ENCODE measurements at places on chromosomes 12 and 14.

GRCh38 chr14:72701605-72702004 lies 192.3 kb downstream of the DPF3 start:
- no peak for DNase-seq

DNA sequence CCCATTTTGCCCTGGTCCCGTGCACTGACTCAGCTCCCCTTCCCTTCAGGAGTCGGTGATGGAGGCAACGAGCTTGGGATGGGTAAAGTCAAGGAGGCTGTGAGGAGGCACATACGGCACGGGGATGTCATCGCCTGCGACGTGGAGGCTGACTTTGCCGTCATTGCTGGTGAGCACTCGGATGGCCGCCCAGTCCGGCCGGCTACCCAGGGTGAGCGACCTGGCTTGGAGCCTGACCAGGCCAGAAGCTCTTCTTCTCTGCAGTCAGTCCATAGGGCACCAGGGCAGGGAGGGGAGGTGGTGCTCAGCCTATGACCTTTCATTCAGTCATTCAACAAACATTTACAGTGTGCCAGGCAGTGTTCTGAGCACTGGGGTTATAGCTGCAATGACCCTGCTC lies 39.8 kb downstream of the GPR68 start:
- DNase-seq = no peak

- DNase-seq = no peak
Measured at GRCh38 chr14:70653662-70654061, 11.9 kb downstream of the TTC9 start.

GRCh38 chr12:107884769-107885694 lies 110.5 kb downstream of the ASCL4 start:
- no peak for DNase-seq

GRCh38 chr12:62703011-62703380 lies 232.0 kb downstream of the PPM1H start:
- no peak for DNase-seq

DNA sequence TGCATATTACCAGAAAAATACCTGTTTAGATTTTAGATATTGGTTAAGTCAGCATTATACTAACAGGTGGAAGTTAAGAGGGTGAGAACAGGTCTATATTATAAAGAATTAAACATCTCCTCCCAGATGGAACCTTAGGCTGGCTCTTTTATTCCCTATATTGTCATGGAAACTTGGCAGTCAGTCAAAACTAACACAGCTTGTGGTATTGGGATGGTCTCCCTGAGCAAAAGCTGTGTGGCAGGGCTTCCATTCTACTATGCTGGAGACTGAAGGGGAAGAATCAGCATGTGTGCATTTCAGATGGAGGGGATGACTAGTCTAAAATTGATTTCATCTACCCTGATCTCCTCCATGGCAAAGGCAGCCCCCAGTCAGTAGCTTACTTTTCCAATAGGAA lies 66.7 kb downstream of the SMOC1 start:
- DNase-seq = no peak

DNA sequence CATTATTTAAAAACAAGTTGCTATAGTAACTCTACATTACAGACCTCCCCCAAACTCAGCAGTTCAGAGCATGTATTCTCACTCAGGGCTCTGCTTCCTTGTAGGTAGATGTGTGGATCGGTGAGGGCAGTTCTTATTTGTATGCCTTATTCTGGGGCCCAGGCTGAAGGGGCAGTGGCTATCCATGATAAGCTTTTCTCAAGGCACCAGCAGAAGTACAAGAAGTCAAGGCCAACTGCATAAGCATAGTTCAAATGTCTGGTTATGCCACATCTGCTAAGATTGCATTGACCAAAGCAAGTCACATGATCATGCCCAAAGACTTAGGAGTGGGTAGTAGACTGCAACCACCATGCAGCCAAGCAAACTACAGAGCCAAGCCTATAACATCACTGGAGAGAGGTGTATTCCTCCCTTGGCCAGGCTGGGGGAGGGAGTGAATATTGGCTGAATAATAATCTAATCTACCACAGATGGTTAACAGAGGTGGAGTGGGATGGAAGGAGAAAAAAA lies 4.6 kb downstream of the PSEN1 start:
- DNase-seq = no peak

DNA sequence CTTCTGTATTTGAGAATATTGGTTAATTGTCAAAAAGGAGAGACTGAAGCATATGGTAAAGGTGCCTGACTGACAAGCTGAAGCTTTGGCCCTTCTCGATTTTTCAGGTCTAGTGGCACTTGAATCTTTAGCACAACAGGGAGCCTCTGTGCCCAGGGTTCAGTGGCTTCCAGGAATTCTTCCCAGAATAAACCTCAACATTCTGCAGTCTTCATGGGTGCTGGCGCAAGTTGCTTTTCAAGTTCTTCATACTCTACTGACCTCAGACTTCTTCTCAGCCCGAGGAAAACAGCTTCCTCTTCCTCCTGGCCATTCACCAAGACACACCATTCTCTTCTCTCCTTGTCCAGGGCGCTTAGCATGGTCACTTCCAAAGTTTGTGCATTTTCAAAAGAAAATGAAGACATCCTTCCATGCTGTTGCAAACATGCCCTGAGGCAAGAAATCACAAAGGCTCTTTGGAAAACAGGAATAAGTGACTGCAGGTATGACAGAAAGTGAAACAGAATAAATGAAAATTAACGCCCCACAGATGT lies 89.9 kb downstream of the MGST1 start:
- no peak for DNase-seq

- no peak for DNase-seq
Measured at GRCh38 chr14:61403411-61403810, 82.0 kb downstream of the PRKCH start.

DNA sequence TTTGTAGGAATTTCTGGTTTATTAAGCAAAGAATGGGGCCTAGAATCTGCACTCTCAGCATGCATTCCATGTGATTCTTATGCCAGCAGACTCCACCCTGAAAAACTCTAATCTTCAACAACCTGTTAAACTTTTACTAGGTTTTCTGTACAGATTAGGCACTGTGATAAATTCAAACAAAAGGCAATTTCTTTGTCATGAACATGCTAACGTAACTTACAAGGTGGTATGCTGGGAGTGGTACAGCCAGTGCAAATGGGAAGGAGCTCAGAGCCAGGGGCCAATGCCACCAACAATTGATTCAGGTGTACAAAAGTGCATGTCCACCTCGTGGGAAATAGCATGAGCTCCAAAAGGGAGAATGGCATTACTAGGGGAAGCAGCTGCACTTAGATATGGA lies 83.0 kb downstream of the PPFIBP1 start:
- no peak for DNase-seq

GRCh38 chr12:116545936-116546335 lies 13.2 kb upstream of the MAP1LC3B2 start:
- DNase-seq = no peak

DNA sequence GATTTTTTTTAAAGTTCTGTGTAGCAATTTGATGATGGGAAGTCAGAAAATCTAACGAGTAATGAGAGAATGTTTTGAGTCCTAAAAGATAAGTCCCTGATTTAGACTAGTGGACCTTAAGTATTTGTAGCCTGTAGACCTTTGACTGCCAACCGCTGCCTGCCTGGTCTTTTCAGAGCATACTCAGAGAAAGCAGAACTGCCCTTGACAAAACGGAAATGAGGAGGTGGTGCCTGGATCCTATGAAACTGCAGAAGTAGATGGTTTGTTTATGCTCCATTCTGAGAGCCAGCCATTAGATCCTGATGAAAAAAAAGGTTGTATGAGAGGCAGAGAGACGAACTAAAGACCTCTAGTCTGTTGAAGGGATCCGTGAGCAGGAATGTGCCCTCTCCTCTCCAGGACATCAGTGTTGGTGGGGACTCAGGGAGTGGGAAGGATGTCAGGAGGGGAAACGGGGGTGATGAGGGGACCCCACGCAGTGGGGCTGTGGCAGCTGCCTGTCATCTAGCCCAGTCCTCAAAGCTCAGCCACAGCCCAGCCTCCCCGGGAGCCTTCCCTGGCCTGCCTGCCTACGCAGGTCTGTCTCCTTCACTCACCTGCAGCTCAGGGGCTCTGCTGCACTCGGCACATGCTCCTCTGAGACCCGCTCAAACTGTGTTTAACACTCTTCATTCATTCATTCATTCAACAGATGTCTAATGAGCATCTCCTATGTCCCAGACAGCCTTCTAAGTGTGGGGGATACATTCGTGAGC lies 447.5 kb downstream of the AACS start:
- no peak for DNase-seq

GRCh38 chr12:26402648-26403047 lies 207.3 kb downstream of the SSPN start:
- no peak for DNase-seq

DNA sequence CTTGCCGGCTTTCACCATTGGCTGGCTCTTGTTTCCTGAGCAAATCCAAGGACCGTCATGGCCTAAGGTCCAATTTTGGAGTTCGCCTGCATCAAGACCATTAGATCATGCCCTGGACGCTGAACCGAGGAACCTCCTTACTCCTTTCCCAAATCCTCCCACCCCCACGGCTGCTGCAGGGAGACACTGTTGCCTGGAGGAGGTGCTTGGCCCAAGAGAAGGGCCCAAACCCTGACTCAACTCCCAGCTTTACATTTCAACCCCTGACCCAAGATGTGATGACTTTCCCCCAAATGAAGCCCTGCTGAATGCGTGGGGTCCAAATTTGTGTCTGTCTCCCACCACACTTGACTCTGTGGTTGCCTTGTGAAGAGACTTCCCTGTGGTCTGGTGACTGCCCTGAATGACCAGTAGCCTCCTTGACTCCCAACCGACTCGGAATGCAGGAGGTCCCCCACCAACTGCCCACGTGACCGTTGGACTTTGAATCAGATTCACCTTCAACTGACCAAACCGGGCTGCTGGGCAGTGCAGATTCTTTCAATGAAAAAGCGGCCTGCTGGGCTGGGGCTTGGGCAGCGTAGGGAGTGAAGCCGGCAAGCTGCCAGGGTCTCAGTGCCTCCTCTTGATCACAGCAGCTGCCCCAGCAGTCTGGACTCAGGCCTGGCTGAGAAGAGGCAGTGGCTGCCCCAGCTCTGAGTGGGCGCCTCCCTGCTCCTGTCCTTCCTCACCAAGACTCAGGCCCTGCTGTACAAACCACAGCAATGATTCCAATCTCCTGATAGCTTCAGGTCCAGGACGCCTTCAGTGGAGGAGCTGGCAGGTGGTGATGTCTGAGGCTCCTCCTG lies 46.7 kb upstream of the OASL start:
- DNase-seq = no peak

- DNase-seq = no peak
Measured at GRCh38 chr12:82517027-82517426, 158.7 kb downstream of the METTL25 start.

DNA sequence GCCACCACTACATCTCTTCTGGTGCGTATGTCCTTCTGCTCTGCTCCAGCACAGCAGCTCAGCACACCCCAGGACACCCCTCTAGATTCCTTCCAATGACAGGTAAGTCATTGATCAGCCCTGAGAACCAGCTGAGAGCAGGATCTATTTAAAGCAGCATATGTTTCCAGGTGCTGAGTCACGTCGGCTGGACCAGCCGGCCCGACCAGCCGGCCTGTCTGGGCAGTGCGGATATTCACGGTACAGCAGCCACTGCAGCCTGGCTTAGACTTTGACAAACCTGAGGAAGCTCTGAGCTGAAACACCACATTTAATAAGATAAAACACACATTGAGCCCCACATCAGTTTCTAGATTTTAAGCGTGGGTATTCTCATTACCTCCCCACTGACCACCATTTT lies 31.8 kb upstream of the RPH3A start:
- no peak for DNase-seq

DNA sequence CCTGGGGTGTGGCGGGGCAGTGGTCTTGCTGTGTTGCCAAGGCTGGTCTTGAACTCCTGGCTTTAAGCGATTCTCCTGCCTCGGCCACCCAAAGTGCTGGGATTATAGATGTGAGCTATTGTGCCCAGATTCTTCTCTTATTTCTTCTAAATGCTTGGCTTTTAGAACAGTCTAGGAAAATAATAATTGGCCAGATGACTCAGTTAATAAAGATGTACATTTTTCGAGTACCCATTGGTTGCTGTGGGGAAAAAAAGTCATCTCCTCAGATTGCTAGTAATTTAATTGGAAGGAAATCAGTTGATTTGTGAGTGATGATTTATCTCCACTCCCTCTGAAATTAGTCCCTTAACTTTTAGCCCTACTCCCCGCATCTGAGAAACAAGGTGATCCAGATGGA lies 45.5 kb downstream of the CHST11 start:
- DNase-seq = no peak

DNA sequence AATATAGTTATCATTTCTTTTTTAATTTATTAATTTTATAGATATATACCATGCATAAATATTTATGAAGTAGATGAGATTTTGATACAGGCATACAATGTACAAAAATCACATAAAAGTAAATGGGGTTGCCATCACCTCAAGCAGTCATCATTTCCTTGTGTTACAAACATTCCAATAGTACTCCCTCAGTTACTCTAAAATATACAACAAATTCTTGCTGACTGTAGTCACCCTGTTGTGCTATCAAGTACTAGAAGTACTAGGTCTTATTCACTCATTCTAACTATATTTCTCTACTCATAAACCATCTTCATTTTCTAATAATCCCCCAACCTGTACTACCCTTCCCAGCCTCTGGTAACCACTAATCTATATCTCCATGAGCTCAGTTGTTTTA lies 432.6 kb upstream of the SYT1 start:
- DNase-seq = no peak

DNA sequence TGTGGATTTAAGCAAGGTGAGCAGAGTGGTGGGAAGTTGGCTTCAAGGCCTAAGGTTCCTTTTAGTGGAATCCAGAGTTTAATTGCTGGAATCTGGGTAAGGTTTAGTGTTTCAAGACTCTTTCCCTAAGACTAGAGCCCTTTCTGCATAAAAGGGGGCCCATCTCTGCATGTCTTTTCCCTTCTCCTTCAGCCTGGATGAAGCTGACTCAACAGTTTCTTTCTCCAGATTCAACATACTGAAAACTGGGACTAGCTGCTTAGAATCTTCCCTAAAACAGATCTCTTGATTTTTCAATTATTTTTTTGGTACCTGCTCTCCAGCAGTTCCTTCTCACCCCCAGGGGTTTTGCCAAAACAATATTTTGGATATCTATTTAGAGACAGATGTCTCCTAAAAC lies 34.0 kb downstream of the SLC4A8 start:
- DNase-seq = no peak

DNA sequence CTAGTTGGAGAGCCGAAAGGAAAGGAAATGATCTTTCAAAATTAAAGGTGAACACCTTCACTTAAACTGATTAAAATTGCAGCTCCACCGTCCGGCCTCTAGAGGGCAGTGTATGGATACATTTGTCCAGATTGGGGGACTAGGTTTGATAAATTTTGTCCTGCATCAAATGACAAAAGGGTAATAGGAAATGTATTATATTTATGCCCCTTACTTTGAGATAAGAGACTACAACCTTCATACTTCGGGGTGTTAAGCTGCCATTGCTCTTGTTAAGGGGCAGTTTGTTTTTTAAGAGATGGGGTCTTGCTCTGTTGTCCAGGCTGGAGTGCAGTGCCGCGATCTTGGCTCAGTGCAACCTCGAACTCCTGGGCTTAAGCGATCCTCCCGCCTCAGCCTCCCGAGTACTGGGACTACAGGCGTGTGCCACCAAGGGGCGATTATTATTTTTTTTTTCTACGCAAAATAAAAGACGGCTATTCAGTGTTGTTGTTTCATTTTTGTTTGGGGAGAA lies 818 bp upstream of the SUOX start:
- DNase-seq = no peak

Measured in cortex of kidney (tissue), 1 donor.